GM23338 (cell line): ENCODE measurements at places on chromosomes 11 and 22.

DNA sequence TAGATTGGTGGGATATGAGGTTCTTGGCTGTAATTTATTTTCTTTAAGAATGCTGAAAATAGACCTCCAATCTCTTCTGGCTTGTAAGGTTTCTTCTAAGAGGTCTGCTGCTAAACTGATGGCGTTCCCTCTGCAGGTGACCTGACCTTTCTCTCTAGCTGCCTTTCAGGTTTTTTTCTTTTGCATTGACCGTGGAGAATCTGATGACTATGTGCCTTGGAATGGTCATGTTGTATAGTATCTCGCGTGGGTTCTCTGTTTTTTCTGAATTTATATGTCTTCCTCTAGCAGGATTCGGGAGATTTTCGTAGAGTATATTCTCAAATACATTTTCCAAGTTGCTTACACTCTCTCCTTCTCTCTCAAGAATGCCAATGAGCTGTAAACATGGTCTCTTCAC, 122.2 kb downstream of the DDX10 start:
- DNase-seq, result no peak

DNA sequence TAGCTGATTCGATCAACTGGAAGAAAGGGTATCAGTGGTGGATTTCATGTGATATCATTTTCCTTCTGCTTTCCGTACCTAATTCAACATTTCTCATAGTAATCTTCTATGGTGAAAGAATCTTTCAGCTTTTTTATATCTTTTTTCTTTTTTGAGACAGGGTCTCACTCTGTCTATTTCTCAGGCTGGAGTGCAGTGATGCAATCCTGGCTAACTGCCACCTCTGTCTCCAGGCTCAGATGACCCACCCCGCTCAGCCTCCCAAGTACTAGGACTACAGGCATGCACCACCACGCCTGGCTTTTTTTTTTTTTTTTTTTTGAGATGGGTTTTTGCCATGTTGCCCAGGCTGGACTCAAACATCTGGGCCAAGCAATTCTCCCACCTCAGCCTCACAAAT, 18.6 kb upstream of the CHORDC1 start:
- no peak for DNase-seq

- DNase-seq, result no peak
Observed at GRCh38 chr11:44258190-44258489, 51.8 kb downstream of the ALX4 start.

DNA sequence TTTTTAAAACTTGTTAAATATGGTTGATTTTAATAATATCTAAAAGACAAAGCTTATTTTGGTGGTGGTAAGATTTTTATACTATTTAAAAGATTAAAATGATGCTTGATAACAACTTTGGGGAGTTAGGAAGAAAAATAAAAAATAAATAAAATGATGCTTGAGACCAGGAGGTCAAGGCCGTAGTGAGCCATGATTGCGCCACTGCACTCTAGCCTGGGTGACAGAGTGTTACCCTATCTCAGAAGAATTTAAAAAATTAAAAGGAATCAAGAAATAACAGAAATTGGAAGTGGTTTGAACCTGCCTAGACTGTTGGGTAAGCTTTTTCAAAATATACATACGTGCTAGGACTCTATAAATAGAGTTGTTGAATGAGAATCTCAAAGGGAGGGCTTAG, 12.1 kb upstream of the DNAJB7 start:
- DNase-seq, result no peak

DNA sequence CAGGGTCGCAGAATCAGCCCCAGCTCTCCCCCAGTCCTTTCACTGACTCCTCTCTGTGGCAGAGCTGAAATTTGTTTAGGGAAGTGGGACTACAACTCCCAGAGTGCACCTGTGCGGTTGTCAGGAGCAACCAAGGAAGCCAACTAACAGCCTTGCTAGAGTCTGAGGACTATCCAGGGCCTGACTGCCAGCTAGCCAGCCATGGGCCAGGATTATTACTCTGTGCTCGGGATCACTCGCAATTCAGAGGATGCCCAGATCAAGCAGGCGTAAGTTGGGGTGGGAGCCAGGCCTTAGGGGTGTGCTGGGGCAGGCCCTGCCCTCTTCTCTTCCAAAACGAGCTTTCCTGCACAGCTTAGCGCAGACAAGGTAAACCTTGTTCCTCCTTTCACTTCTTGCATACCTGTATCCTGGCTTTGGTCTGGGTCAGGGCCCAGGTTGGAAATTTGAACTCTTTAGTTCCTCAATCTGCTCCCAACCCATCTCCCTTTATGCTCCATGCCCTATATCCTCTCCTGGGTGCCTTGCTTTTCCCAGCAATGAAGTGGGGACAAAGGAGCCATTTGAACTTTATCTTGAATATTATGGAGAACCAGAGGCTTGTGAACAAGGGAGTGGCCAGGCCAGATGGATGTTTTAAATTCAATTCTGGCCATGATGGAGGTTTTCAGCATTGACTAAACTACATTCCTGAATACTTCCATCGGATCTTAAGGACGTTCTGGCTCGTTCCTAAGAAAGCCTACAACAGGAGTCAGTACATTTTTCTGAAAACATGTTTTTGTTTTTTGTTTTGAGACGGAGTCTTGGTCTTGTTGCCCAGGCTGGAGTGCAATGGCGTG, at the start of gene DNAJB13:
DNAJB13 (plus strand) TSS at position 158 of the 842 bp plus-strand sequence; CDS start at position 202, 44 bp downstream.
- peak; percentile 88 for DNase-seq

GRCh38 chr22:49137206-49137840, 690.4 kb downstream of the BRD1 start:
- no peak for DNase-seq

DNA sequence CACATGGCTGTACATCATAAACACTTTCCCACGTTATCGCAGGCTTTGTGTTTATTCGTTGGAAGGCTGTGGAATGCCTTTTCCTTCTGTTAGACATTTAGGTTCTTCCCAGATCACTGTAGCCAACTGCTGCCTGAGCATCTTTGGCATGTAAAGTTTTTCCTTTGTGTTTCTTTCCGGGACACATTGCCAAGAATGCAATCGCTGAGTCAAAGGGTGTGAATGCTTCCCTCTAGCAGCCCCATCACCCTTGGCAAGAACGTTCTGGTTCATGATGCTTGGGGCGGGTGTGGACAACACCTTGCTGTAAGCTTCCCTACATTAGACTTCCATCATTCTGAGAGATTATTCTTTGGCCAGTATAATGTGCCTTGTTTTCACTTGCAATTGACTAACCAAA, 136.2 kb downstream of the OSBP2 start:
- peak; percentile 46 for DNase-seq

DNA sequence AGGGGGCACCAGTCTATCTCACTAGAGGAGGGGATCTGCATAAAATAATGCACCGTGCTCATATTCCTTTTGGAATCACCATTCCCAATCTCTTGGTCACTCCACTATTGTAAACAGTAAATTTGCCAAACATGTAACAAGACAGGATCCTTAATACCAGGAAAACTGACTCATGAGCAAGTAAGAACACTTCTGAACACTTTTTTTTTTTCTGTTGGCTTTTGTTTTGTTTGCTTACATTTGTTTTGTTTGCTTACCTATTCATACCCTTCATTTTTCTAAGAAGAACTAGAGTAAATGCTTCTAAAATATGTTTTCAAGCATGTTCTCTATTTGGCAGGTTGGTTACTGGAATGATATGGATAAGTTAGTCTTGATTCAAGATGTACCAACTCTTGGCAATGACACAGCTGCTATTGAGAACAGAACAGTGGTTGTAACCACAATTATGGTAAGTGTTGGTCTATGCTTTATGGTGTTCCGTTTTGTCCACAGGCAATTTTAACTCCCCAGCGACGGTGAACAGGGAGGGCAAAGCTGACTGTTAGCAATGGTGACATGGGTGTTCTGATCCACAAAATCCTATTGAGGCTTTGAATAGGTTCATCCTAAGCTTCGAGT, 111.8 kb downstream of the MSANTD4 start:
- DNase-seq, result no peak

- DNase-seq, result no peak
Observed at GRCh38 chr22:38850941-38851849, 7.4 kb upstream of the NPTXR start.

DNA sequence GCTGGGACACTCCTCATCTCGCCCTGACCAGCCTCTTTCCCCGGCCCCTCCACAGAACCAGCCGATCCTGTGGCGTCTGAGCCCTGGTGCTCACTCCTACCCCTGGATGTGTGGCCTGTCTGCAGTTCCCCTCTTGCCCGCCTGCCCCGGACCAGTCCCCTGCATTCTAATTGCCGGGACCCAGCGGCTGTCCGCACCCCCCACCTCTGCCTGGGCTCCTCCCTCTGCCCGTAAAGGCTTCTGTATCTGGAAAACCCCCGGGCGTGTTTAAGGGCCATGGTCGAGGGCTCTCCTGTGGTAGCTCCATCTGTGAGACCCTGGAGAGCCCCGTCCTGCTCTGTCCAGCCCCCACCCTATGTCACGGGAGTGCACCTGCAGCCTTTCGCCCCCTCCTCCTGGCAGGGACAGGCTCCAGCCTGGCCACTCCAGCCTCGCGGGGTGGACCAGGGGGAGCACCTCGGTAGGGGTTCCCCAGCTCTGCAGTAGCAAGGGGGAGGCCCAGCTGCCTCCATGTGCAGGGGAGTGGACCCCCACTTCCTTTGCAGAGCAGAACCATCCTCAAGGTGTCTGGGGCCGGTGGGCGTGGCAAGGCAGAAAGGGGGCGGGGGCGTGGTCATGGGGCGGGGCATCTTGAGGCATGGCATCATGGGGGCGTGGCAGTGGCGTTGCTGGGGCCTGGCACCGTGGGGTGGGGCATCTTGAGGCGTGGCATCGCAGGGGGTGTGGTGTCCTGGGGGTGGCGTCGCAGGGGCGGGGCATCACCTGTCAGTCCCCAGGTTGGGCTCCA, 430.4 kb downstream of the TBC1D22A start:
- no peak for DNase-seq

- no peak for DNase-seq
Observed at GRCh38 chr11:73972620-73973449, 9.8 kb downstream of the UCP2 start.

DNA sequence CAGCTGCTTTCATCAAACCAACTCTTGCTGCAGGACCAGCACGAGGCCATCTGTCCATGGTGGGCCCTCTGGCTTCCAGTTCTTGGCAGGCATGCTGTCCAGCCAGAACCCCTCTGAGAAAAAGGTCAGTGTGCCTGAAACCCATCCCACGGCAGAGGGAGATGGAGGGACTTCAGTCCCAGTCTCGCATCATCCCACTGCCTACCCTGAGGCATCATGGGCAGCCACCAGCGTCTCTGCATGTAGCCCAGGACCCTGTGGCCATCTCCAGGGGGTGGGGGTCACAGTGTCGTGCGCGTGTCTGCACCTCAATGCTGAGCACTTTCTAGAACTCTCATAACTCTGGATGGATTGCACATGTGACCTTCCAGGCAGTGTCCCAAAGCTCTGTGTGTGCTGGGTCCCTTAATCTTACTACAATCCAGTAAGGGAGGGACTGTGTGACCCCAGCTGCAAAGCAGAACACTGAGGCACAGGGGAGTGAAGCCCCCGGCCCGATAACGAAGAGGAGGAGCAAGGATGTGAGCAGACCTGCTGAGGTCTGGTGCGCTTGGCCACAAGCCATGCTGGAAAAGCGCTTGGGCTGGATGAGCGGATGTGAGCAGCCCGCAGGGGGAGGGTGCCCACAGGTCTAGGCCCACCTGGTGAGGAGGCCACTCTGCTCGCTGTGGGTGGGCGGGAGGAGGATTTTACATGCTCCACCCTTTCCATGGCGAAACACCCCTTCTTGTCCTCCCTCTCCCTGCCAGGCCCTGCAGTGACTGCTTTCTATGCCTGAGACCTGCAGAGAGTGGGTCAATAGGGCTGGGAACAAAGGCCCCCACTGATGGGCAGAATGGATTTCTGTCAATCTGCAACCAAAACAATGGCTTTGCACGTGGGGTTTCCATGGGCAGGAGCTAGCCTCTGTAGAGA, 1401.0 kb downstream of the BRD1 start:
- no peak for DNase-seq

DNA sequence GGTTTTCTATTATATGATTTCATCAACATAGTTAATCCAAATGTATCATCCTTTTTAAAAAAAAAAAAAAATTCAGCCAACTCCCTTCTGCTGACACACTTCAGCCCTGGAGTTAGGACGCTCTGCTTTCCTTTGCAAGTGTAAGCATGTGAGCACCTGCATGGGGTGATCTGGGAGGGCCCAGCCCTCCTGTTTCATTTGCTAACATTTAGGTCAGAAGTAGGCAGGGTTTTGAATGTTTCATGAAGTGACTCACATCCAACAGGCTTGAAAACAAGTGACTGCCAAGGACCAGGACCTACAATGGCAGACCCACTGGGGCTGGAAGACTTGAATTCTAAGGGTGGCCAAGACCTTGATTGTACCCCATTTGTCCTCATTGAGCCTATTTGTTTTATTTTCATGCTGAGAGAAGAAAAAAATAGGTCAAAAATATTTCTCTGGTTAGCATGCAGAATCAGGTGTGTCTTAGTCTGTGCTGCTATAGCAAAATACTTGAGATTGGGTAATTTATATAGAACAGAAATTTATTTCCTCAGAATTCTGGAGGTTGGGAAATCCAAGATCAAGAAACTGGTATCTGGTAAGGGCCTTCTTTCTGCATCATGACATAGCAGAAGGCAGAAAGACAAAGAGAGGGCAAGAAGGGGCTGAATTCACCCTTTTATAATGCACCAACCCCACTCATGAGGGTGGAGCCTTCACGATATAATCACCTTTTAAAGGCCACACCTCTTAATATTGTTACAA, 137.6 kb downstream of the CD44 start:
- no peak for DNase-seq

- no peak for DNase-seq
Observed at GRCh38 chr11:19117760-19118097, 761 bp downstream of the ZDHHC13 start.

- DNase-seq, result peak; percentile 98
Observed at GRCh38 chr22:45413368-45414211, at the start of the genes RIBC2 and SMC1B. TSS of gene RIBC2 (plus strand) at chr22:45413693. CDS start at chr22:45413887, 194 bp downstream. TSS of gene SMC1B (minus strand) at chr22:45413599. CDS start at chr22:45413567, 32 bp downstream.

GRCh38 chr11:120231963-120232362, 8.0 kb upstream of the POU2F3 start:
- no peak for DNase-seq

GRCh38 chr22:37241351-37242142, 2.5 kb downstream of the RAC2 start:
- no peak for DNase-seq

DNA sequence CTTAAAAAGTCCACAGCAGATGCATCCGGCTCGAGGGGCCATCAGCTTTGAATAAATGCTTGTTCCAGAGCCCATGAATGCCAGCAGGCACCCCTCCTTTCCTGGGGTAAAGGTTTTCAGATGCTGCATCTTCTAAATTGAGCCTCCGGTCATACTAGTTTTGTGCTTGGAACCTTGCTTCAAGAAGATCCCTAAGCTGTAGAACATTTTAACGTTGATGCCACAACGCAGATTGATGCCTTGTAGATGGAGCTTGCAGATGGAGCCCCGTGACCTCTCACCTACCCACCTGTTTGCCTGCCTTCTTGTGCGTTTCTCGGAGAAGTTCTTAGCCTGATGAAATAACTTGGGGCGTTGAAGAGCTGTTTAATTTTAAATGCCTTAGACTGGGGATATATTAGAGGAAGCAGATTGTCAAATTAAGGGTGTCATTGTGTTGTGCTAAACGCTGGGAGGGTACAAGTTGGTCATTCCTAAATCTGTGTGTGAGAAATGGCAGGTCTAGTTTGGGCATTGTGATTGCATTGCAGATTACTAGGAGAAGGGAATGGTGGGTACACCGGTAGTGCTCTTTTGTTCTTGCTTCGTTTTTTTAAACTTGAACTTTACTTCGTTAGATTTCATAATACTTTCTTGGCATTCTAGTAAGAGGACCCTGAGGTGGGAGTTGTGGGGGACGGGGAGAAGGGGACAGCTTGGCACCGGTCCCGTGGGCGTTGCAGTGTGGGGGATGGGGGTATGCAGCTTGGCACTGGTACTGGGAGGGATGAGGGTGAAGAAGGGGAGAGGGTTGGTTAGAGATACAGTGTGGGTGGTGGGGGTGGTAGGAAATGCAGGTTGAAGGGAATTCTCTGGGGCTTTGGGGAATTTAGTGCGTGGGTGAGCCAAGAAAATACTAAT, 1.9 kb downstream of the NEAT1 start:
- DNase-seq, result peak; percentile 18
